ENCODE measurements at places on chromosomes 4 and X. TPM values are rescaled to one million over a fixed set of nuclear protein-coding genes. Genes with fewer than 3 reads are reported as not detected.

GRCh38 chrX:107738768-107739167 lies 36.8 kb downstream of the TSC22D3 start:
- no peak for DNase-seq

SPIN4 gene
- 2.4 TPM for total RNA-seq

- DNase-seq = no peak
Observed at GRCh38 chrX:42739741-42740140, 38.2 kb downstream of the PPP1R2C start.

GYG2 gene
- not detected for total RNA-seq

- DNase-seq = no peak
Observed at GRCh38 chr4:116849620-116850019, 235.8 kb downstream of the TRAM1L1 start.

DNA sequence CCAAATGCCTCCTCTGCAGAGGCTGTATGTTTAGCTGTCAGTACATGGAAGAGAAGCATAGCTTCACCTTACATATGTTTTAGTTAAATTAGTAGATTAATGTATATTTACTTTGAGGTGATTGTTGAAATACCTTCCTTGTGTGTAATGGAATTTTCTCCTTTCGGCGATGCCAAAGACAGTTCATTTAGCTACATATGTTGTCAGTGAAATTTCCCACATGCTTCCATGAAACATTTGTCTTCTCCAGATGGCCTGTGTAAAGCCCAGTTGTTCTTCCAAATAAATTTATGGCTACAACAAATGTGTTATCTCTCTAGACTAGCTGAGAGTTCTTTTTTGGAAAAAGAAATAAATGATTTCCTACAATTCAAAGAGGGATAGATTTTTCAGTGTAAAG lies 95.2 kb downstream of the GPAT3 start:
- DNase-seq = no peak

- no peak for DNase-seq
Observed at GRCh38 chrX:22249371-22249770, 23.3 kb upstream of the CBLL2 start.

ACE2 gene
- not detected for total RNA-seq

TRPC5OS gene
- total RNA-seq = not detected

DNA sequence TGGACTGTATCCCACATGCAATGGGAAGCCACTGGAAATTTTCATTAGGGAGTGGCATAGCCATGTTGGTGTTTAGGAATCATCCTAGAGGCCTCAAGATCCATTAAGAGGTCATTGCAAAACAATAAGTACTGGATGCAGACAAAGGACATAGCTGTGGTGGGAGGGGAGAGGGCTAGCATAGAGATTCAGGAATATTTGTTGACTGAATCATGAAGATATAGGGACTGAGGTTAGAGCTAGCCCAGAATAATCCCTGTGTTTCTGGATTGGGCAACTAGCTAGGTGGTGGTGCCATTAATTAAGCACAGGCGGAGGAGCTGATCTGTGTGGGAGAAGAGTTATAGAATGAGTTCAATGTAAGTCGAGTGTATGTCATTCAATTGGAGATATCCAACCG lies 135.0 kb downstream of the RAB28 start:
- DNase-seq = no peak

DNA sequence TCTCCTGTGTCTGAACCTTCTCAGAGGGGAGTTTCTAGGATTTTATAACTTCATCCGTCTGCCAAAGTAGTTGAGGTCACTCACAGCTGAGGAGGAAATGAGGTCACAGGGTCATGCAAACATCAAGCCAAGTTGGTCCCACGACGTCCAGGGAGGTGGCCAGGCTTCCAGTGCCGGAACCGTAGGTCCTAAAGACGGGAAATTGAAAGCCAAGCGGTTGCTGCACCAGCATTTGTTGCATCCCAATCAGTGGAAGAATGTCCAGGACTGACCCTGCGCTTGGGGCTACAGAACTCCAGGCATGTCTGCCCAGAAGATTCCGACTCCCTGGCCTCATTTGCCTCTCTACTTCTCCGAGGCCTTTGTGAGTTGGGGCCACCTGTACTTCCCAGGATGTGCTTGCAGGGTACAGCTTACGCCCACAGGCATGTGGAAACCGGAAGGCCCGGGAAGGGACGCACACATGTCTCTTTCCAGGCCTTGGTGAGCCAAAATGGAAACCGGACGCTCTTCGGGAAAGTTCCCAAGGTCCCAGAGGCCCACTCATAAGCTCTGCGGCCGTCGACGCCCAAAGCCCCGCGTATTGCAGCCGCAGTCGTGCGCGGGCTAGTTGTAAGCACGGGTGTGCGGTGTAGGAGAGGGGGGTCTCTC lies 9.3 kb downstream of the PRDM8 start:
- DNase-seq = no peak

GRCh38 chr4:94610145-94610544 lies 147.6 kb upstream of the BMPR1B start:
- DNase-seq = no peak

DNA sequence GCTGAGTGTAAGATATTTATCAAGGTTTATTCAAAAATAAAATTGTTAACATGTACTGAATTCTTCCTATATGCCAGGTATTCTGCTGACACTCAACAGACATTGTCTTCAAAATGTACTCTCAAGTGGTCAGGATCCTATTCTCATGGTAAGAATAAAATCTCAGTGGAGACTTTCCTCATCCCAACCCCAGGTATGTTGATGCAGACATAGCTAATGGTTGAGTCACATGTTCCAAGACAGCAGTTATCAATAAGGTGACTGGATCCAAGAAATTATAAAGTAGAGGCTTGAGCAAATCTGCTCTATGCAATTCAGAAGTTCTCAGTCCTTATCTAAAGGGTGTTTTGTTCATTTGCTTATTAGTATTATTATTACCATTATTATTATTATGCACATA lies 115.2 kb upstream of the GABRA2 start:
- DNase-seq = no peak

DNA sequence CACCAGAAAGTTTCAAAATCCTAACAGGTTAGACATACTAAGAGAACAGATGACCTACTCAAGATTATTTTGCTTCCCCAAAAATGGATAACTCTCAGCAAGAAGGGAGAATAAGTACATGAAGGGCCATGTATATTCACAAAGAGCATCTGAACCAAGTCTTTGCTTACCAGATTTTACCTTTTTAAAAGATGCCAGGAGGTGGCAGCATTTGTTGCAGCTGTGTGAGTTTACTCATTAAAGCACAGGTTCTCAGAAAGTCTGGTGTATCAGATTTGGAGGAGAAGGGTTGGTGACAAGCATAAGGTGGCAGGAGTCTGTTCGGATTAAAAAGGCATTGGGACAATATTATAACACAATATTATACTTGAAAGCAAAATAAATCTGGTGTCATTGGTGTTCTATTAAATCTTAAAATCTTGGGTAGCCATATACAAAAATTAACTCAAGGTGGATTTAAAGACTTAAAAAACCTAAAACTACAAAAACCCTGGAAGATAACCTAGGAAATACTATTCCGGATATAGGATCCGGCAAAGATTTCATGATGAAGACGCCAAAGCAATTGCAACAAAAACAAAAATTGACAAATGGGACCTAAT lies 51.3 kb upstream of the NFKB1 start:
- no peak for DNase-seq

GRCh38 chr4:3582091-3582475 lies 49.9 kb upstream of the LRPAP1 start:
- DNase-seq = no peak

DNA sequence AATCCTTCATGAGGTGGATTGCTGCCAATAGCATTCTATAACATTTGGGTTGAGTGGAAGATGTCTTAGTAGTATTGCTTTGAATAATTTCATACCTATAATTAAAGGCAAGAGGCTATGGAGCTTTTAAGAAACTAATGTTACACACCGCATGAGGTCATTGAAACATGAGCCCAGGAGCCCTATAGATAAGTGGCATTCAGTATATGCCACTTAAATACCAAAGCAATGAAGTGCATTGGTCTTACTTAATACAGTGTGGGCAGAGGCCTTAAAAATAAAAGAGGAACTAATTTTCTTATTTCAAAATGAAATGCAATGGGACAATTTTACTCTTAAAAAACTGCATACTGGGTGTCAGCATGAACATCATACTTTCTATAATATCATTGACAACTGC lies 47.5 kb downstream of the SPATA18 start:
- DNase-seq = no peak

AFM gene
- not detected for total RNA-seq

TKTL2 gene
- total RNA-seq = 0.11 TPM

TLL1 gene
- total RNA-seq = not detected

DNA sequence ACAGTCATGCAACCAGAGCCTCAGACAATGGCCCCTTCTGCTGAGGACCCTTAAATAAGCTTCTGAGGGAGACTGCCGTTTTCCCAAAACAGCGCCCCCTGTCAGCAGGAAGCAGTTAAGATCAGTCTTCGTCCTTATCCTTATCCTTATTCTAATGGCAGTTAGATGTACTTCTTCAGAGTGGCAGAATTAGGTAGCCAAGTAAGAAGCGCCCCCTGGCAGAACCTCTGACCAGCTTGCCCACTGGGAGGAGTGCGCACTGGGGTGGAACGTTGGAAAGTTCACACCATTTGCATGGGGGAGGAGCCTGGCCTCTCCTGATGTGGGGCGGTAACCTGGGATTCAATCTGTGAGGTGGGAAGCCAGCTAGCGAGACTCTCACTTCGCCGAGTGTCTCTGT lies 133.6 kb upstream of the QRFPR start:
- DNase-seq = no peak

DNA sequence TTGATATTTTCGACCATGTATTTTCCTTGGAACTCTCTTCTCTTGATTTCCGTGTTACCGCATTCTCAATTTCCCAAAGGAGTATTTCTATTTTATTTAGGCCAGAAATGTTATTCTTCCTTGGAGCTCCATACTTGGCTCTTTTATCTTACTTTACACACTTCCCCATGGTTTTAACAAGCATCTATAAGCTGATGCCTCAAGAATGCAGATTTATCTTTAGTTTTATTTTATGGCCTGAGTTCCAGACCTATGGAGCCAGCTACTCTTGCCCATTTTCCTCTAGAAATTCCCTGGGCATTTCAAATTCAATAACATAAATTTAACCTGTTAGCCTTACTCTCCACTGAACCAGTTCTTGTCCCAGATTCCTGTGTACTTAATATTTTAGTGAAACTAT lies 43.7 kb downstream of the SULT1E1 start:
- DNase-seq = no peak

GRCh38 chrX:154775419-154776349 lies 13.0 kb downstream of the DKC1 start:
- DNase-seq = no peak

DNA sequence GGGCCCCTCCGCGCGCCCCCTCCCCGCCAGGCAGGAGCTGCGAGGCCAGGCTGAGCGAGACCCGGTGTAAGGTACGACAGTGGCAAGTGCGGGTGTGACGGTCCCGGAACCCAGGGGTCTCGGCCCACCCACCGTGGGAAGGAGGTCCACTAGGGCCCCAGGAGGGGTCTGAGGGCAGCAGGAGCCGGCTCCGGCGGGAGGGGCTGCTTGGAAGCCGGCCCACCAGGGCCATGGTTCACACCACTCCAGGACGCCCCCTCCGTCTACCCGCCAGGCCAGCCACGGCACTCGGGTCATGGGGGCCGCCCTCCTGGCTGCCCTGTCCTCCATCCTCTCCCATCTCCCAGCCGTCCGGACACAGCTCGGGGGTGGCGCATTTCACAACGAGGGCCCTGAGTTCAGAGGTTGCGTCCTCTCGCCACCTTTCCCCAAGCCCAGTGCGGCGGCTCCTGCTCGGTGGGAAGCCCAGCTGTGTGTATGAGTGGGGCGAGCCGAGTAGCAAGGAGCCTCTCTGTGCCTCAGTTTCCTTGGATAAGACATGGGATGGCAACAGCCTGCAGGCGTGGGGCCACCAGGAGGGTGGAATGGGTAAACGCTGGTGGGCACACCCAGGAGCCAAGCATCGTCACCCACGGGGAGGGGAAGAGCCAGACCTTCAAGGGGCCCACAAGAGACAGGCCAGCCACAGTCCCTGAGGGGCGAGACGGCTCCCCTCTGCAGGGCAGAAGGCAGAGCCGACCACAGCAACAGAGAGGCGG lies 81.3 kb downstream of the FAM53A start:
- no peak for DNase-seq
